ENCODE measurements at places on chromosomes 11 and 22.
A peak's percentile ranks its signal among the peaks of the same experiment; 100 is the strongest.

DNA sequence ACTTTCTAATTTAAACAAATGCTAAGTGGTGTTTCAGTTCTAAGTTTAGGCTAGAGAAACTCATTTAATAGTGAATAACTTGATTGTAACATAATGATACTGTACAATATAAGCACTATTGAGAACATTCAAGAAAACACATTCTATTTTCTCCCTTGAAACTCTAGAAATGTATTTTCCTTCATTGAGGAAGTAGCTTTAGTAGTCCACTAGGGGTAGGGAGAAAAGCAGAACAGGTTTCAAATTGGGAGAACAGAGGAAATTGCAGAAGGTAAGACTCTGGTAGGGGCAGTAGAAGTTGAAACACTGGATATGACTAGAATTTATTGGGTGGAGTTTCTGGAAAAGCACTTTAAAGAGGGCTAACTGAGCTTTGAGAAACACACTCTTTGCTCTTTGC, 31.6 kb upstream of the MPPED2 start:
- no peak for DNase-seq

GRCh38 chr22:36587289-36588154, 58.6 kb upstream of the EIF3D start:
- no peak for DNase-seq

GRCh38 chr22:42711895-42712837, 8.5 kb downstream of the A4GALT start:
- DNase-seq: no peak

GRCh38 chr22:33544707-33545106, 375.6 kb downstream of the LARGE1 start:
- DNase-seq: no peak

DNA sequence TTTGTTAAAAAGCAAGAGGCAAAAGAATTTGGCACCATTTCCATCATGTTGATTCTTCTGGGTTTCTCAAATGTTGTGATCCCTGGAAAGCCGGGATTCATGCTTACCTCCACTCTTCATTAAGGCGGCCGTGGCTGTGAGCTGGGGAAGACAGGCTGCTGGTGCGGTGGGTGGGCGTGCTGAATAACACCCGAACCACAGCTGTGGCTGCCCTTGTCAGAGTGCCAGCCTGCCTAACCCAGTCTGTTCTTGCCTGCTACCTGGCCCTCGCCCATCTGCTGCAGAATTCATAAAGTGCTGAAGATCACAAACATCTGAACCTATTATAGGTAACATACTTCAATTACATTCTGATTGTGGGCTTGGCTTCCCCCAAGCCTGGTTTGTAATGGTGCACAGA, 95.8 kb upstream of the RCN1 start:
- no peak for DNase-seq

- DNase-seq: no peak
Measured at GRCh38 chr11:62892077-62892922, 11.6 kb downstream of the SLC3A2 start.

DNA sequence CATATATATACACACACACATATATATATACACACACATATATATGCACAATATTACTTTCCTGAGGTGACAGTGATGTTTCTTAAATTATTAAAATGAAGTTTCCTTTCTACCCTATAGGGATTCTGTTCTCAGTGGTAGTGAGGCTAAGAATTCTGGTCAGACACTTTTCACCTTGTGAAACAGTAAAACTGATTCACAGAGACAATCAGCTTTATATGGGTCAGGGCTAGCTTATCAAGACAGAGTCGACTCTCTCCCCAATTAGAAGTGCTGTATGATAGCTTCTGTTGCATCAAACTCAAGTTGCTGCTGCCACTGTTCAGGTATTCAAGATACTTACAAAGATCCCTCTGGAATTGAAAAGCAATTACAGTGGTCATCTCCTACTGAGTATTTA, 68.4 kb downstream of the ZBTB44 start:
- DNase-seq: no peak

DNA sequence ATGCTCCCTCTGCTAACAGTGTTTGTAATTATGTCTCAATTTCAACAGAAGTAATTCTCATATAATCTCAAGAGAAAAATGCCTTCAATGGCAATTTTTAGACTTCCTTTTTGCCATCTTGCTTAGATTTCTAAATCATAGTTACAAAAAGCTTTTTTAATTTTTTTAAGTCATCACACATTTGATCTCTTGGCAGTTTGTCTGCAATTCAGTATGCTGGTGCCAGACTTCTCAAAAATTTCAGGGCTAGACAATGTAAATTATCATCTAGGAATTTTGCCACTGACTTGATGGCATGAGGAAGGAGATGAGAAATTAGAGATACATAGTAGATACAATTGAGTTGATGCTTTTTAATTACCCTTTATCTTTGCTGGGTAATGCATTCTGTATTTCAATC, 1176.7 kb upstream of the CNTN5 start:
- no peak for DNase-seq

DNA sequence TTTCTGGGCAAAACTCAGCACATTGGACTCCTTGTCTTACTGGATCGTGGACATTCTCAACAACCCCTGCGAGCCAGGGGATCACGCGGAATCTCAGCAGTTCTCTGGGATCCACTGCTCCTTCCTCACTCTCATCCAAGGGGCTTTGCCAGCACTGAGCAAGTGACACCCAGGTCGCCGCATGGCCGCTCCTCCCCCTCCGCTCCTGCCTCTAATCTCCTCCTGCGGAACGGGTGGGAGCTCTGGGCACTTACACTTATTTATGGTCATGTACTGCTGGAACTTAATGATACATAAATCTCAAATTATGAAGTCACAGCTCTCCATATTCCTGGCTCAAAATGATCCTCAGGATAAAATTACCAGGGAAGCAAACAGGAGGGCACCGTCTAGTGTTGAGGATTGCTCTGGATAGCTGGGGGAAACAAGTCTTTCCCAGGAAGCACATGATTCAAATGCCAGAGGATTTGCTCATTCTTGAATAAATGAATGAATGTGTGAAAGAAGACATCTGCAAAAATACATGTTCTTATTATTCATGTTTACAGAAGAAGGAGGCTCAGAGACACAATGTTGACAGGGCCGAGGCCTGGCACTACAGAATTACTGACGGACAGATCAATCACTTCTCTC, 1077.3 kb downstream of the TBC1D22A start:
- no peak for DNase-seq

GRCh38 chr11:118643142-118643994, 36.0 kb downstream of the PHLDB1 start:
- DNase-seq: no peak

DNA sequence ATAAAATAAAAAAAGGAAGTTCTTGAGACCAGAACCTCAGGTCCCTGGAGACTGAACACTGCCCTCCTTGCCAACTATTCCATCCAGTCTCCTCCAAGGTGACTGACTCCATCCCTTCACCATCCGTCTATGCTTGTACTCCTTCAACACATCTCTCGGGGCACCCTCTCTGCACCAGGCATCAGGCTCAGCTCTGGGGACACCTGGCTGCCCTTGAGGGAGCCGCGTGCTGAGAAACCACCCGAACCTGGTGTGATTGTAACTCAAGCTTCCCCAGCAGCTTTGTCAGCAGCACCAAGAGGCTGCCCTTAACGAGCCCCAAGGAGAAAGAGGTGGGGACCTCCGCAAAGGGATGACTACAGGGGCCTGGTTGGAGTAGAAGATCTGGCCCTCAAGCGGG, 1.7 kb downstream of the PTPN5 start:
- no peak for DNase-seq

GRCh38 chr22:25048659-25049647, 96.4 kb downstream of the KIAA1671 start:
- peak; percentile 62 for DNase-seq

DNA sequence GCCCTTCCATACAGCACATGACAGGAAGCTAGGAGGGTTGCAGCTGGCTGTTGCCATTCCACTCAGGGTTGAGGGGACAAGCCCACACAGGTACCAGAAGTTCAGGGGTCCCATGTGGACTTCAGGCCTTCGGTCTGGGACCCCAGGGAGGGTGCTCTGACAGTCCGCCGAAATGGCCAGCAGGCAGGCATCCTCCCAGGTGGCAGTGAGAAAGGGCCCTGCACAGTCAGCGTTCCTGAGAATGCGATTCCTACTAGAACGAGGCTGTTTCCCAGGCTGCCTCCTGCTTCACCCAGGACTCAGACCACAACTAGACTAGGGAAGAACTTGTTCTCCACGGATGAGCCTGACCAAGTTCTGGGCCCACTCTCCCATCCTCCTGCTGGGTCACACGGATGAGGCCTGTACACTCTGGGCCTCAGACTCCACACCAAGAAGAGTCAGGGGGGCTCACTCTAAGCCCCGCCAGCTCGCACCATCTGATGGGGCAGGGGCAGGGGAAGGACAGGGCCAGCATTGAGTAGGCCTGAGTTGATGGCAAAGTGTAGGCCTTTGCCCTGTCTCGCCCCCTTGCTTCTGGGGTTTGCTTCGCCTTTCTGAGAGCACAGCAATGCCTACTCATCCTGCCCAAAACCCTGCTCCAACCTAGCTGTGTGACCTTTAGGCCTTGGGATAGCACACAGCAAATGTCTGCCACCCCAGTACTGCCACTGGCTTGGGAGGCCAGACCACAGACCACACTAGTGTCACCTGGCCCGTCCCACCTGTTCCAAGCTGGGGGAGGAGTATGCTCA, 14.0 kb downstream of the KCNQ1OT1 start:
- no peak for DNase-seq

GRCh38 chr11:64264371-64264852, 13.1 kb downstream of the PLCB3 start:
- DNase-seq: no peak

GRCh38 chr22:24005201-24005600, at the start of gene GSTT4:
GSTT4 (minus strand) TSS chr22:24005453; CDS start chr22:24005356, 97 bp downstream.
- DNase-seq: no peak

GRCh38 chr11:62554387-62555167, 8.0 kb upstream of the AHNAK start:
- no peak for DNase-seq

DNA sequence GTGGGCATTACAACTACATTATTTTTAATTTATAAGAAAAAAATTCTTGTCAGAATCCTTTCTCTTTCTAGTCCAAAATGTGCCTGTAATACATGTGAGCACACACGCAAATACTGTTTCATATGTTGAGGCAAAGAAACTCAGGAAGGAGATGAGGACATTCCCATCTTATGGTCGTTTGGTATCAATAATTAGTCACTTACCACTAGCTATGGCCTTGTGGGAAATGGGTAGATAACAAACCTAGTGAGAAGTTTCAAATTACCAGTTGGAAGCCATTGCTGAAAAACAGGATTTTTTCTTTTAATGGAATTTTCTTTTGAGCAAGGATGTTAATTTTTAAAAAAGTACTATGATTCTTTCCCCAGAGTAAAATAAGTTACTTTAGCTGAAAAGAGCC, 25.7 kb downstream of the AMOTL1 start:
- no peak for DNase-seq

- DNase-seq: no peak
Measured at GRCh38 chr22:48258811-48259210, 1496.4 kb downstream of the TBC1D22A start.

DNA sequence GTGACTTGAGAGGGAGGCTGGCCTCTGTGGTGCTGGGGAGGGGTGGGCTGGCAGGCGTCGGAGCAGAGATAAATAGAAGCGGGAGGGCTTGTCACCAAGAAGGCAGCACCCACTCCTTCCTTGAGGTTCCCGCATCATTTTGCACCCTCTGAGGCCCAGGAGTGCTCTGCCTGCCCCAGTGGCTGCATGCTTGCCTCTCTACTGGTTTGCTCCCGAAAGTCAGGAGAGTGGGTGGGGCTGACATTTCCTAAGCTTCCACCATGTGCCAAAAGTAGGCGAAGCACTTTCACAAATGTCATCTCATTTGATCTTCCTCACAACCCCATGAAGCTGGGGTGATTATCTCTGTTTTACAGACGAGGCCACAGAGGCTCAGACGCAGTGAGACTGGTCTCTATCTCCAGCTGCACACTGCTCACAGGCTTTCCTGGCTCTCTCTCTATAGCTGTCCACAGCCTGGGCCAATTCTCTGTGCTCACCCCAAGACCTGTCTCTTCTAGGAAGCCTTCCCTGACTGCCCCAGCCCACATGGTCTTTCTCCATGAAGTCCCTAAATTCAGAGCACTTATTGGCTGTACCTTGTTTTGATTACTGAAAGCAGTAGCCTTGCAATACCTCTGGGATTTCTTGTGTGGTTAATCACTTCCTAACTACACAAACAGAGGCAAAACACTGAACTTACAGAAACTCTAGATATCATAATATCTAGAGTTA, 2.6 kb upstream of the UCP3 start:
- DNase-seq: peak; percentile 14

DNA sequence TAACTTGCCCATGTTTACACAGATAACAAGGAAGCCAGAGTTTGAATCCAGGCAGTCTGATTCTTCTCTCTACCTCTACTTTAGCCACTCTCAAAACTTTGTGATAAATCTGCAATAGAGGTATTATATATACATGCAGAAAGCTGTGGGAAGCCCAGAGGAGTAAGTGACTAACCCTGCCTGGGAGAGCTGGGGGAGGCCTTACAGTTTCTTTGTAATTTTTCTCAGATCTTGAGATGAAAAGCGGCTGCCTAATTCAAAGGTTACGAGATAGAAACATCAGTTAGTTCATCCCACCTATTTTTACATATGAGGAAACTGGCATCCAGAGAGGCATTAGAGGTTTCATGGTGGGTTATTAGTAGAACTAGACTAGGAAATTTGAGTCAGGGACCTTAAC, 4.9 kb downstream of the STIM1 start:
- no peak for DNase-seq

DNA sequence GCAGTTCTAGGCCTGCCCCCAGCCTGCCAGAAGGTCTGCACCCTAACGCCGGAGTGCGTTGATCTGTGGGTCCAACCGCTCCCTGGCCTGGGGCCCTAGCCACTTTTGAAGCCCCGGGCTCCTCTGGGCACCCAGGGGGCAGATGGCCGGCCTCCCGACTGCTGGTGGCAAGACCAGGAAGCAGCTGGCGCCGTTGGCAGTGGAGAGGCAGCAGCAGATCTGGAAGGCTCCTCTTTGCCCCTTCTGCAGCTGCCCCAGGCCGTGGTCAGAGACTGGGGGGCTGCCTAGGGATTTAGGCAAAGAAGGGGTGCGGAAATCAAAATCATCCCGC, 445 bp upstream of the VWCE start:
- DNase-seq: no peak

DNA sequence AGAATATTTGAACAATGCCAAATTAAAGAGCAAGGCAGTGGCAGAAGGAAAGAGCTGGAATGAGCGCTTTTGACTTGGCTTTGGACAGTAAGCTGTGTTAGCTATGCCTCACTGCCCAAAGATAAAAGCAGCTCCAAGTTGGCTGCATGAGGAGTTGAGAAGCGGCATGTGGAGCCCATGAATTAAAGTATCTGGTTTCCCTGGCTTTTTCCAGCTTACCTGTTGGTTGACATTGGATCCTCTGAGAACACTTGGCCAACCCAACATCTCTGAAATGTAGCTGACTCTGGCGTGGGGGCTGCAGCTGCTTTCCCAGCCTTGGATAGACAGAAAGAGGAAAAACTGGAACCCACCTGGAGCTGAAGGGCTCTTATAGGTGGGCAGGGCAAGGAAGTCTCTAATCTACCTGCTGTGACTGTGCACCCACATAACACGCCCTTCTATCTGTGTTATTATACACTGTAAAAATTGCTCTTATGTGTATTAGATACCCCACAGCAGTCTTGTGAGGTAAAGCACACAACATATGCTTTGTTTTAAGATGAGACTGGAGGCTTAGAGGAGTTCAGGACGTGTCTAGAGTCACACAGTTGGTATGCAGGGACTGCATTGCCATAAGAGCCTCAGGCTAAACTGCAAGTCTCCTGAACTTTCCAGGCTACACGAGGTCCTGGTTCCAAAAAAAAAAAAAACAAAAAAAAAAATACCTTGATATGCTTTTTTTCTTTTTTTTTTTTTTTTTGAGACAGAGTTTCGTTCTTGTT, 5.8 kb downstream of the UBASH3B start:
- DNase-seq: no peak

Data from effector CD4-positive, alpha-beta T cell (primary cell).